Chondrocyte (in vitro differentiated cells): ENCODE measurements at places on chromosomes 2 and 18. TPM values are rescaled to one million over a fixed set of nuclear protein-coding genes. Genes with fewer than 3 reads are reported as not detected.

LDAH gene
- 16.8 to 22.0 TPM (median 18.1 TPM) in 3 replicates for total RNA-seq

EIF2AK3 gene
- 18.5 to 19.8 TPM (median 19.3 TPM) in 3 replicates for total RNA-seq

ERMN gene
- total RNA-seq, result not detected in 3 replicates

ESCO1 gene
- 11.6 to 15.2 TPM (median 12.0 TPM) in 3 replicates for total RNA-seq

GLI2 gene
- total RNA-seq, result 31.1 to 37.0 TPM (median 36.0 TPM) in 3 replicates

TSHZ1 gene
- total RNA-seq, result 7.8 to 10.6 TPM (median 8.0 TPM) in 3 replicates

SNORC gene
- 2.1 to 3.4 TPM (median 2.2 TPM) in 3 replicates for total RNA-seq

SH2D6 gene
- total RNA-seq, result 0.47 TPM in 1 of 3 replicates, not detected in the others

CRYGC gene
- not detected in 3 replicates for total RNA-seq

AMER3 gene
- not detected in 3 replicates for total RNA-seq

UGT1A3 gene
- not detected in 3 replicates for total RNA-seq

MAL gene
- total RNA-seq, result not detected in 3 replicates

IL37 gene
- total RNA-seq, result not detected in 3 replicates

GNAL gene
- 1.3 to 5.9 TPM (median 5.8 TPM) in 3 replicates for total RNA-seq

TUBB8B gene
- not detected in 3 replicates for total RNA-seq

NPPC gene
- total RNA-seq, result not detected in 3 replicates

FEV gene
- not detected in 3 replicates for total RNA-seq

DCDC2C gene
- total RNA-seq, result not detected in 3 replicates

MAP2 gene
- total RNA-seq, result 12.2 to 16.3 TPM (median 13.9 TPM) in 3 replicates

EFHD1 gene
- 109 to 178 TPM (median 175 TPM) in 3 replicates for total RNA-seq

DUSP2 gene
- total RNA-seq, result 0.31 to 1.3 TPM (median 1.1 TPM) in 3 replicates

TET3 gene
- total RNA-seq, result 13.1 to 32.2 TPM (median 31.8 TPM) in 3 replicates

TMEM200C gene
- 5.8 to 8.3 TPM (median 5.9 TPM) in 3 replicates for total RNA-seq

ACADL gene
- not detected in 3 replicates for total RNA-seq

HK2 gene
- 18.5 to 32.6 TPM (median 31.4 TPM) in 3 replicates for total RNA-seq

ICOS gene
- not detected in 3 replicates for total RNA-seq

LBH gene
- 88.6 to 96.6 TPM (median 88.8 TPM) in 3 replicates for total RNA-seq

CXXC1 gene
- 47.6 to 60.3 TPM (median 59.2 TPM) in 3 replicates for total RNA-seq

ANKRD30B gene
- total RNA-seq, result not detected in 3 replicates

RUFY4 gene
- not detected in 3 replicates for total RNA-seq

TGFA gene
- 0.21 to 0.25 TPM in 2 of 3 replicates, not detected in the other for total RNA-seq

ANKRD30BL gene
- not detected in 3 replicates for total RNA-seq

TEX51 gene
- total RNA-seq, result not detected in 3 replicates

CIB4 gene
- total RNA-seq, result not detected in 3 replicates

SRSF7 gene
- 63.6 to 87.0 TPM (median 67.5 TPM) in 3 replicates for total RNA-seq

IL18R1 gene
- 0.37 to 1.1 TPM (median 0.49 TPM) in 3 replicates for total RNA-seq

LRATD1 gene
- not detected in 3 replicates for total RNA-seq

RAX gene
- not detected in 3 replicates for total RNA-seq

GALNT14 gene
- 0.70 to 17.8 TPM (median 16.2 TPM) in 3 replicates for total RNA-seq

SP110 gene
- total RNA-seq, result 11.3 to 13.9 TPM (median 12.9 TPM) in 3 replicates

IGFBP5 gene
- total RNA-seq, result 403 to 502 TPM (median 500 TPM) in 3 replicates

MYO5B gene
- 0.97 TPM in 2 of 3 replicates, not detected in the other for total RNA-seq

CDCA7 gene
- 5.4 to 8.7 TPM (median 5.9 TPM) in 3 replicates for total RNA-seq

UGGT1 gene
- 39.4 to 62.1 TPM (median 47.1 TPM) in 3 replicates for total RNA-seq

CPO gene
- total RNA-seq, result 0.34 TPM in 1 of 3 replicates, not detected in the others

TUBA3E gene
- not detected in 3 replicates for total RNA-seq

EGR4 gene
- total RNA-seq, result not detected in 3 replicates

SIX3 gene
- not detected in 3 replicates for total RNA-seq

PLCL1 gene
- total RNA-seq, result 0.44 to 4.1 TPM (median 0.50 TPM) in 3 replicates

CNTNAP5 gene
- total RNA-seq, result not detected in 3 replicates
